ENCODE measurements at places on chromosomes 3 and 15.
A peak's percentile ranks its signal among the peaks of the same experiment; 100 is the strongest.

GRCh38 chr3:45759851-45760250 lies 36.5 kb downstream of the SLC6A20 start:
- no peak for DNase-seq

DNA sequence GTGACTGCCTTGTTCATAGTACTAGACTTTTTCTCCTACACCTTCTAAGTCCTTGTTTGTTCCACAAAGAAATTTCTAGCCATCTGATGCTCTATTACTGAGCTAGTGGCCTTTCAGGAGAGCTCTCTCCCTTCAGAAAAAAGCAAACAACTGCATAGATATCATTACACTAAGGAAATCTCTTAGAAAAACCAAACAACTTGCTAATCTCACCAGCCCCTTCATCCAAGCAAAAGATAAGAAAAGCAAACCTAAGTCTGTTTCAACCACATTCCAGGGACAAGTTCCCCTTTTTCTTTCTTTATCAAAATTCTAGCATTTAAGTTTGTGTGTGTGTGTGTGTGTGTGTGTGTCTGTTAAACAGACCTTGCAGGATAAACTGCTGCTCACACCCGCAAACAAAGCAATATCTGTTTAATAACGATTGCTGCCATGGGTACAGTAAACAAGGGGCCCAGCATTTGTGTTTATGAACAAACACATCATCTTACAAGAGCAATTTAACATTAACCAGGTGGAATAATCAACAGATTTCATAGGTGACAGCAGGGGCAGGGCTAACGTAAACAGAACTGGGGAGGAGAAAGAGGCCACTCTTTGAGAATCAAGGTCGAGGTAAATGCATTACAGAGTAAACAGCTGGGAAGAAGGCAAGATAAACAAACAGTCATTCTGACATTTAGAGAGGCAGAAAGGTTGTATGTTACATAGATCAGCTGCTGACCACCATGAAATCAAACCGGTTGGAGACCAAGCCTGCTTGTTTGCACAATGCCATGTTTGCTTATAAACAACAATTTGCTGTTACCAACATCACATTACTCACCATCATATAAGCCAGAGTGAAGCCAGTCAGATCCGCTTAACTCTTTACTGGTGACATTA lies 375.1 kb downstream of the FOXP1 start:
- DNase-seq: peak; percentile 76

GRCh38 chr3:15616053-15616452 lies 14.5 kb downstream of the BTD start:
- no peak for DNase-seq

DNA sequence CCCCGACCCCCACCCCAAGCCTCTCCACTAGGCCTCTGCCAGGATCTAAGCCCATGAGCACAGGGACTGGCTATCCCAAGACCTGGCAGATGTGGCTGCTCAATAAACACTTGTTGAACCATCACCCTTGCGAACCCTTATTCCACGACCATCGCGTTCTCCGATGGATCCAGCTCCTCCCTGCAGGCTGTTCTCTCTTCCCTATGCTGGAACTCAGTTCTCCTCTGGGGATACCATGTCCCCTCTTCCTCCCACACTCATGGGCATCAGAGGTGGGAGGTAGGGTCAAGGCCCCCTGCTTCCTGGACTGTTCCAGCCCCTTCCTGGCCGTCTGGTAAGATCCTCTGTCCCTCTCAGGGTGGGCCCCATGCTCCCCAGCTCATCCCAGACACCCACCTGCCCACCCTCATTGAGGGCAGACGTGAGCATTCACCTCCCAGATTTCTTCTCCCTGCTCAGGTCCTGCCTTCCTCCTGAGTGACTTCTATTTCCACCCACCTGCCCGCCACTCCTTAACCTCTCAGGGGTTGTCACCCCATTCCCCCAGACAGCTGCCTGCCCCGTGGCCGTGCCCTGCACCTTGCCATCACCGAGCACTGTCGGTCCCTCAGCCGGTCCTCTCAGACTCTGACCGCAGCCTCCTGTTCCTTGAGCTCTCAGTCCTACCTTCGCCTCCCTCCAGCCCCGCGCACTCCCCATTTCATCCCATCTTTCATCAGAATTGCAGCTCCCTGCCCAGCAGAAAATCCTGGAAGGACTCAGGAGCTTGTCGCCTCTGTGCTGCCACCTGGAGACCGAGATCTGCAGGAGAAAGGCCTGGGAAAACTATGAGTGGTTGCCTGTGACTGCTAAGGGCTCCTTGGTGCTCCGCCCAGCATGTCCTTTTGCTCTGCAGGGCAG lies 42.0 kb downstream of the PML start:
- no peak for DNase-seq

DNA sequence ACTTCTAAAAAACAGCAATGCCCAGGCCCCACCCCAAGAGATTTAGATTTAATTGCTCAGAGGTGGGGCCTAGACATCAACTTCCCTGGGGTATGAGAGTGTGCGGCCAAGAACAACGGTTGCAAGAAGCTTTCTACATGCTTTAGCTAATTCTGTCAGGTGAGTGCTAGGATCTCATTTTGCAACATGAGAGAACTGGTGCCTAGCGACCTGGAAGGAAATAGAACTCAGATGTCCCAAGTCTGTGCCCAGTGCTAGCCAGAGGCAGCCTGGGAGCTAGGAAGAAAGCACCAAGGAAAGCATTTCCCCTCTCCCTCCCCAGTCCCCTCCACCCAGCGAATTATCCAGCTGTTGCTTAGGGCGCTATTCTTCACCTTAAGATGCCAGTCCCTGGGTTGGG lies 22.9 kb upstream of the HRH1 start:
- DNase-seq: no peak

DNA sequence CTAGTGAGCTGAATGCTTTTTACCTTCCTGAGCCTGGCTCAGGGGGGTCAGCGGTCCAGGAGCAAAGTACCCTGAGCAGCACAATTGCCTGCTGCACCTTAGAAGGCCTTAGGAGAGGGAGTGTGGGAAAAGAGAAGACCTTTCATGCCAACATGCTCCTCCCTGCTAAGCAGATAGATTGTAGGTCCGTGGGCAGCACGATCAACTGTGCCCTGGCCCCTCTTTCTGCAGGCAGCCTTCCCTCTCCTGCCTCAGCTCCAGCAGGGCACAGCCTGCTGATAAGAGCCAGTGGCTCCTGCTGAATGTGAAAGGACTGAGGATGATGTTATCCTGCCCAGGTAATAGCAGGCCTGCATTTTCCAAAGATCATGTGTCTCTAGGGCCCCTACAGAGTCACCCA lies 4.1 kb downstream of the CORO2B start:
- DNase-seq: no peak

DNA sequence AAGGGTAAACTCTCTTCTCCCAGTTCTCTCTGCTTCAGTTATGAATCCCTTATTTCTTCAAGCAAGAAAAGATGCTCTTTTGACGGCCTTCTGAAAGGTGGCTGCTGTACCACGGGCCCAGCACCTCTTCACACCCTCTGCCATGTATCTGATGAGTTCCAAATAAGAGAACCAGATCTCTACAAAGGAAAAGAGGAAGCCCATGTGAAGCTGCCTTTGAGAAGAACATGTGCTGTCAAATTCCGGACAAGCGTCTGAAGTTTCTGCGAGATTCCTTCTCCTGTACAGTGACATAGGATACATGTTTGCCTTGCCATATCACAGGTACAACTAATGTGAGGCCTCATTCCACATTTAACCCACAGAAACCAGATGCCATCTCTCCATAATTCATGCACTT lies 59.2 kb downstream of the SH3BP5 start:
- DNase-seq: no peak

DNA sequence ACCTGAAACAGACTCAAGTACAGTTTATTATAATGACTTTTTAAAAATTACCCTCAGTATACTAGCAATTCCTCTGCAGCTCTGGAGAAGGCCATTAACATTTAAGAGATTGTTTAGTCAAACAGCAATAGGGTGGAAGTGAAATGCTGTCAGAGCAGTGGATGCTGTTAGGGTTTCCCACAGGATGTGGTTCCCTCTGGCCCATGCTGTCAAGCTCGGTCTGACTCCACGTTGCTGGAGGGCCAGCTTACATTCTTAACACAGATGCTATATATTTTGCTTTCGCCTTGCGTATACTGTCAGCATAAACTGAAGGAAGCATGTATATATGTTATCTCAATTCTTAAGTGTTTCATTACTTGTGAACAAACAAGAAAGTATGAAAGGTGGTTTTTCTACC lies 231.1 kb upstream of the COL8A1 start:
- DNase-seq: no peak

GRCh38 chr15:92452143-92452542 lies 58.5 kb downstream of the ST8SIA2 start:
- no peak for DNase-seq

- DNase-seq: no peak
These were observed 29.5 kb downstream of the FAM43A start for GRCh38 chr3:194715022-194715800.
